Skeletal muscle tissue (tissue), 5 donors: ENCODE measurements at places on chromosomes 12 and 14. TPM values are rescaled to one million over a fixed set of nuclear protein-coding genes. Genes with fewer than 3 reads are reported as not detected.

RAD9B gene
- total RNA-seq = 1.6 TPM

TSPAN8 gene
- 3.7 TPM for total RNA-seq

MIP gene
- total RNA-seq = not detected

GRIP1 gene
- total RNA-seq = 3.1 TPM

ITGA7 gene
- 123 TPM for total RNA-seq

MYL2 gene
- total RNA-seq = 140 TPM

GNB3 gene
- 3.7 TPM for total RNA-seq

HOXC12 gene
- total RNA-seq = not detected

MIPOL1 gene
- total RNA-seq = 16.7 TPM

GALNT6 gene
- 1.6 TPM for total RNA-seq

CD27 gene
- total RNA-seq = not detected

TESPA1 gene
- total RNA-seq = 0.52 TPM

TMEM233 gene
- 1.0 TPM for total RNA-seq

BAZ1A gene
- 19.3 TPM for total RNA-seq

NPFF gene
- total RNA-seq = not detected

SPX gene
- 7.8 TPM for total RNA-seq

SIX6 gene
- not detected for total RNA-seq

KRT82 gene
- not detected for total RNA-seq

SNX6 gene
- total RNA-seq = 82.5 TPM

KCNJ8 gene
- 32.4 TPM for total RNA-seq

WNT5B gene
- 30.3 TPM for total RNA-seq
